ENCODE measurements at places on chromosomes 16 and 17.

- DNase-seq: no peak
These were observed 13.2 kb downstream of the DDX42 start for GRCh38 chr17:63786971-63787711.

DNA sequence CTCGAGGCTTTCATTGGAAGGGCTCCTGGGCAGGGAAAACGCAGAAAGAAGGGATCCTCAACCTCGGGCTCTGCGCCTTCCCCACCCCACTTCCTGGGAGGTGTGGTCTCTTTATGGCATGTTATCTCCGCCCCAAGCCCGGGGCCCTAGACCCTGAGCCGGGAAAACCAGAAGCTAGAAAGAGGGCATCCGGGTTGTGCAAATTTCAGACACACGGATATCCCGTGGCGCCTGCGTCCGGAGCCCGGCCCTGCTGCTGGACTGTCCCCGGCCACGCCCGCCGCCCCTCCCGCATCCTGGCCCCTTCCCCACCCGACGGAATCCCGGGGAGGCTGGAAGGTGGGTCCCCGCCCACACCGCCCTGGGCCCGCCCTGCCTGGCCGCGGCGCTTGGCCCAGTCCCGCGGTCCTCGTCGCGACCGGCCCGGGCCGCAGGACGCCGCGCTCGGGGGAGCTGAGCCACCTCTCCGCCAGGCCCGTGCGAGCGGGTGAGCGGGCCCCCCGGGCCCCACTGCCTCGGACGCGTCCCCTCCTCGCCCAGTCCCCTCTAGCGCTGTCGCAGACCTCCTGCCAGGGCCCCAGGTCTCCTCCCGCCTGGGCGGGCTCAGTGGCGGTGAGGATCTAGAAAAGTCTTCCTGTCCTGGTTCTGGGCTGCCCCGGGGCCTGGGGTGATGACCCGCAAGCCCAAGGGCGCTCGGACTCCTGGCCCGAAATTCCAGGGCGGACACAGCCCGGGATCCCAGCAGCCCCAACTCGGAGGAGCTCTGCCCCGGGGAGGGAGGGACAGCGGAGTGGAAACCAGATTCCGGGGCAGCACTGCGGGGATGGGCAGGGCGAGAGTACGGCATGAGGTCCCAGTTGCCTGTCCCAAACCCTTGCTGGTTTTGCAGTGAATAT is at the start of gene SLC16A5:
TSS of gene SLC16A5 (plus strand) at position 397 of the 896 bp plus-strand sequence. CDS start 5,683 bp downstream, outside the sequence.
- peak; percentile 52 for DNase-seq

DNA sequence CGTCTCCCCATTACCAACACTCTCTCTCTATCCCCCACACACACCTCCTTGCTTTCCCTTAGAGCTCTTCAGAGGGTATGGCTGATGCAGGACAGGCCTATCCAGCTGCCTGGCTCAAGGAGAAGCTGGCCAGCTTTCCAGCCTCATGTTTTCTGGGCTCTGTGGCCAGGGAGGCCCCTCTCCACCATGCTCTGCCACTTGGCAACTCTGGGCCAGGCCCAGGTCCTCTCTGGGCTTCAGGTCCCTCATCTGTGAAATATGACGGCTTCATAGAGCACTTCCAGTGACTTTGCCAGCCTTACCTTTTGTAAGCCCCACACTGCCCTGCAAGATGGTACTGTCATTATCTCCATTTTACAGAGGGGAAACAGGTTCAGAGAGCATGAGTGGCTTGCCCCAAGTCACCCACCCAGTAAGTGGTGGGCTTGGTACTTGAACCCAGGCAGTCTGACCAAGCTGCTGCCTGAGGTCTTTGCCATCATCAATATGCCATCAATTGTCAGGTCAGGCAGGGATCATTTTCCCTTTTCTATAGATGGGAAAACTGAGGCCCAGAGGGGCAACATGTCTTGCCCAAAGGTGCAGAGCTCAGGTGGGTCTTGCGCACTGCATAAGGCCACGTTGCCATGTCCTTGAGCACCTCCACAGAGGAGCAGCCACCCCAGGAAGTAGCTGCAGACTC is 548 bp upstream of the ADGRG5 start:
- DNase-seq: no peak

DNA sequence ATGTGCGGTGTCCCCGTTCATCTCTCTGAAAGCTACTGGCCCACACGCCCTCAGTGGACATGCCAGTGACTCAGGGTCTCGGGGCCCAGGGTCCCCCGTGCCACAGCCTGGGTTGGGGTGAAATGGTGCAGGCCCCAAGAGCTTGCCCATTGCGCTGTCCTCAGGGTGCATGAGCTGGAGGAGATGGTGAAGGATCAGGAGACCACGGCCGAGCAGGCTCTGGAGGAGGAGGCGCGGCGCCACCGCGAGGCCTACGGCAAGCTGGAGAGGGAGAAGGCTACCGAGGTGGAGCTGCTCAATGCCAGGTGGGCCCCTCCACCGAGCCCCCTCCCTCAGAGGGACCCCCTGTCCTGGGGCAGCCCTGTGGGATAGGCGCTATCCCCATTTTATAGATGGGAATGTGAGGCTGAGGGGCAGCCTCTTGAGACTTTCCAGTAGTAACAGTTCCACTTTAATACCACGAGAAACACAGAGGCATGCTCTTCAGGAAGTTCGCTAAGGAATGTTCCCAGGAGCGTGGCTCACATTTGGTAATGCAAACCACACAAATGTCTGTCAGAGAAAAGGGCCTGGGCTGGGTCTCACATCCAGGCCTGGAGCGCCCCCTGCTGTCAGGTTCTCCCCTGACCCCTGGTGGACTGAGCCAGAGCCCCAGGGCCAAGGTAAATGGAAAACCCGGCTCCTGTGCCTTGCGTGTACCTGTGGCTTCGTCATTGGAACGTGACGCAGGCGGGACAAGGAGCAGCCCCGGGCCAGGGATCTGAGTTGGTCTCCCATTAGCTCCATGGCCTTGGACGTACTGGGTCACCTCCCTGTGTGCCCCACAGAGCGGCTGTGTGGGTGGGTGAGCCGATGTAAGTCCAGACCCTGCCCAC is 133.7 kb downstream of the RAB11FIP4 start:
- DNase-seq: peak; percentile 38

GRCh38 chr17:81322271-81323082 is 27.4 kb upstream of the SLC38A10 start:
- DNase-seq: no peak

DNA sequence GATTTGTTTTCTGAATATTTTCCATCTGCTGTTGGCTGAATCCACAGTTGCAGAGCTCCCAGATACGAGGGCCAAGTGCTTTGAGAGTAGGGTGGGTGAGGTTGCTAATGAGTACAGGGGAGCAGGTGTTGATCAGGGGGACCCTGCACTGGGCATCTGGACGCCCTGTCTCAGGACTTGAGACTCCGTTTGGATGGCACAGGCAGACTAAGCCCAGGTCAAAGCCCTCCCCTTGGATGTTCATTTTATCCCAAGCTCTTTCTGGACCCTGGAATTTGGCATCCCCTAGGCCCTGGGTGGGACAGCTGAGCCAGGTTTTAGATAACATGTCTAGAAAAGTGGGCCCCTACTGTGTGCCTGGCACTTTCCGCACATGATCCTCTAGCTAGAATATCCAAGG is 12.1 kb downstream of the USP6 start:
- no peak for DNase-seq

DNA sequence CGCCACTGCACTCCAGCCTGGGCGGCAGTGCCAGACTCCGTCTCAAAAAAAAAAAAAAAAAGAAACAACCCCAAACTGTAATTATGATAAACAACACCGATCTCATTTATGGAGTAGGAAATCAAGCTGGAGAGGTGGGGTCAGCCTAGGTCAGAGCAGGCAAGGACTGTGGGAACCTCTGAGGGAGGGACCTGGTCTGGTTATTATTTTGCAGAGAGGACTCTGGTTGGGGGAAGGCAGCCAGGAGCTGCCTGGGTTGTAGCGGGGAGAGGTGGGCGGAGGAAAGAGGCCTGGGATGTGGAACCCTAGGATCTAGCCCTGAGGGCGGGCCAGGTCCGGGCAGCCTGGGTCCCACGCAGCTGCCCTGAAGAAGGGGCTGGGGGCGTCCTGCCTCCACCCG is 10.9 kb upstream of the HS3ST6 start:
- peak; percentile 24 for DNase-seq

DNA sequence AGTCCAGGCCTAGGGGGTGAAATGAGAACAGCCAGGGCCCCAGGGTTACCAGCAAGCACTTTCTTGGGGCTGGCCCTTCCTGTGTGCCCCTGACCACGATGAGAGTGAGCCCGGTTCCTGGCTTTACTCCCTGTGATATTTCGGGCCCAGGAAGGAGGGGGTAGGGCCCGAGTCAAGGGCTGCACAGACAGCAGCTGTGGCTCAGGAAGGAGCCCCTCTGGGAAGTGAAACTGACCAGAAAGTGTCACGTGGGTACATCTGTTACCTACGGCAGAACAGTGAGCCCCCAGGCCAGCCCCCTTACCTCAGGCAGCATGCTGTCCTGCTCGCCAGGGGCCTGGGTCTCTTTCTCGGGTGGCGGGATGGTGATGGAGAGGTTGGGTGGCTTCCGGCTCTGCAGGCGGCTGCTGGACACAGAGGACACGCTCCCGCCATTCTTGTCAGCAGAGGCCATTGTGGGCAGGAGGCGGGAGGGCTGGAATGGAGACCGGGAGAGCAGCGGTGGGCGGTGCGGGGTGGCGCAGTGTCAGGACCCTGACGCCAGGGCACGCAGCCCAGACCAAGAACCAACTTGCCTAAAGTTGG is 13.8 kb downstream of the AANAT start:
- DNase-seq: no peak

- DNase-seq: peak; percentile 80
These were observed 26.0 kb downstream of the SNX29 start for GRCh38 chr16:12002447-12003006.

DNA sequence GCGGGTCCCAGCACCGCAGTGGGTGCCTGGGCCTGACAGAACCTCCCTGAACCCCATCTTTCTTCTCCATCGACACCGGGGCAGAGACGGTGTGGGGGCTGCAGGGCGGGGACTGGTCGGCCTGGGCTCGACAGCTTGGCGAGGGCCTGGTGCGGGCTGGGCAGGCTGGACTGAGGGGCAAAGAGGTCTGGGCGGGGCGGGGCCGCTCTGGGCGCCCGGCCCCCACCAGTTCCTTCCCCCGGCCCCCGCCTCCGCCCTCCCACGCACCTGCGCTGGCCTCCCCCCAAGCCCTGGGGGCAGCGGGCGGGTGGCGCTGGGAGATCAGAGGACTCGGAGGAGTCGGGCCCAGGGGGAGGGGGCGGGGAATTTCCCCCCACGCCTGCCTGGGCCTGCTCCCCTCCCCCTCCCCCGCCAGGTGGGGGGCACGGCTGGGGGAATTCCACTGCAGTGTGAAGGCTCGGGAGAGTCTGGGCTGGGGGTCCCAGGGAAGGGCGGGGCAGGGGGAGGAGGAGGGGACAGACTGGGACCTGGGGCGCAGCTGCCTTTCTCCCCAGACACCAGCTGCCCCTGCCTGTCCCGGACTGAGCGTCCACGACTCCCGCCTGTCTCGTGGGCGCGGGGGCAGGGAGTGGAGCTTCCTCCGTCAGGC is 877 bp upstream of the KREMEN2 start:
- DNase-seq: no peak

DNA sequence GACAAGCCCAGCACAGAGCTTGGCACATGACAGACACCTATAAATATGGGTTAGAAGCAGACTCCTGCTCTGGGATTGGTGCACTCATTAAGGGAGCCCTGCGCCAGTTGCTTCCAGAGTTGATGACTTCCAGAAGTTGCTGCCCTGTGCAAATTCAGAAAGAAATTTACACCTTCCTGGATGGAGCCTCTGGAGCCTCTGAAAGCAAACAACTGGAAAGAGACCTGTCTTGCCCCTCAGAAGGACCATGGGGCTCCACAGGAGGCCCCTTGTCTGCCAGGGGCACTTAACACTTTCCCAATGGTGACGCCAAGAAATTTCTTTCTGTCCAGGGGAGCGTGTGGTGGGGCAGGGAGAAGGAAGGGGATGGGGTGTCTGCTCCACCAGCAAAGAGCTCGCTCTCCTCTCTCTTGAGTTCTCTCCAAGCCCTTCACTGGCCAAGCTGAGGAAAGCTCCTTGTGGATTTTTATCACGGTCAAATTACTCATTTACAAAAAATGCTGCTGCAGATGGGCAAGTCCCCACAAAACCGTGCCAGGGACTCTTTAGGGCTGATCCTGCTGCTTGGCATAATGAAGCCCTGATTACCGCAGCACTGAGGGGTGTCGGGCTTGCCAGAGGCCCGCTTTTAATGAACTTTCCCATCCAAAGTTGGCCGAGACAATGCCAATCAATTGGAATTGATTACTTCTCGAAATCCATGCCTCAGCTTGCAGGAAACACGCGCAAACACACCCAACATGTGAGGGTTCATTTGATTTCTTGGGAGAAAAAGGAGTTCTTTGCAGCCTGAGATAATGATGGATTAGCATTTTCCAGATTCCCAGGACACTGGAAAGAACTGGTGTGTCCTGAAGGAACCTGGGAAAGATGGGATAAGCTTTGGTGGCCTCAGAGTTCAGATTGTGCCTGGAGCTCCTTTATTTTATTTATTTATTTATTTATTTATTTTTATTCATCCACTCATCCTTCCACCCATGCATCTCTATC is 583.6 kb upstream of the CDH5 start:
- DNase-seq: peak; percentile 56

GRCh38 chr17:46944931-46945330 is 22.0 kb downstream of the GOSR2 start:
- DNase-seq: no peak

- no peak for DNase-seq
These were observed 2.2 kb downstream of the NT5M start for GRCh38 chr17:17305281-17305801.

- DNase-seq: peak; percentile 30
These were observed 218.1 kb downstream of the XYLT1 start for GRCh38 chr16:17252701-17253100.

- DNase-seq: no peak
These were observed 3.5 kb upstream of the TLCD3A start for GRCh38 chr17:728911-729310.

DNA sequence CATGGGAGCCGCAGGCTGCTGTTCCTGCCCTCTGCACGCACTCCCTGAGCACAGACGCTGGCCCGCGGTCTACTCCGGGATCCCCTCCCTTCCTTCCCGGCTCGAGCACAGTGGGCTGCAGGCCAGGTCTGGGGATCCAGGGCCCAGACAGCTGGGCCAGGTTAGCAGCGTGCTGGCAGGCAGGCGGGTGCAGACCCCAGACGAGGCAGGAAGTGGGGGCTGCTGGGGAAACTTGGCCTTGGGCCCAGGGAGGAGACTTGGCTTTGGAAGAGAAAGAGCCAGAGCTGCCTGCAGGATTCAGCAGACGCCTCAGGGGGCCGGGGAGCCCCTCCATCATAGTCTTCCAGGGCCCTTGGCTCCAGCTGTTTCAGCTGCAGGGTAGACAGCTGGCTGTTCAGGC is 30.2 kb upstream of the ABCC3 start:
- DNase-seq: peak; percentile 80

DNA sequence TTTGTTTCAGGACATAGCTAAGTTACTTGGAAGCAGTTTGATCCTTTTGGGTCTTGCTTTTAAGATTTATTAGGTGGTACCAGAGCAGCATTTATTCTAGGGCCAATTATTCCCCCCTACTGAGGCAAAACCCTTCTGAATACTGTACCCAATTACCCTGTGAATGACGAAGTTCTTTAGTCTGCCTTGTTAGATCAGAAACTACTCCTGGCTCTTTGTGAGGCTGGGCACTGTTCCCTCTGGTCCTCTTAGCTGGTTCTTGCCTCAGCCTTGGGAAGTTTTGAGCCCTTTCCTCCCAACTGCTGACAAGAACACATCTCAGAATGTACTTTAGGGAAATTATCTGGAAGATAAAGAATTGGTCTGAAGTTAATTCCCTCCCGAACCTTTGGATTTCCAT is 115.6 kb downstream of the CDK5R1 start:
- DNase-seq: no peak

- DNase-seq: no peak
These were observed 5.4 kb upstream of the PSMC5 start for GRCh38 chr17:63821804-63822203.
